ENCODE measurements at places on chromosomes 1 and 21.

DNA sequence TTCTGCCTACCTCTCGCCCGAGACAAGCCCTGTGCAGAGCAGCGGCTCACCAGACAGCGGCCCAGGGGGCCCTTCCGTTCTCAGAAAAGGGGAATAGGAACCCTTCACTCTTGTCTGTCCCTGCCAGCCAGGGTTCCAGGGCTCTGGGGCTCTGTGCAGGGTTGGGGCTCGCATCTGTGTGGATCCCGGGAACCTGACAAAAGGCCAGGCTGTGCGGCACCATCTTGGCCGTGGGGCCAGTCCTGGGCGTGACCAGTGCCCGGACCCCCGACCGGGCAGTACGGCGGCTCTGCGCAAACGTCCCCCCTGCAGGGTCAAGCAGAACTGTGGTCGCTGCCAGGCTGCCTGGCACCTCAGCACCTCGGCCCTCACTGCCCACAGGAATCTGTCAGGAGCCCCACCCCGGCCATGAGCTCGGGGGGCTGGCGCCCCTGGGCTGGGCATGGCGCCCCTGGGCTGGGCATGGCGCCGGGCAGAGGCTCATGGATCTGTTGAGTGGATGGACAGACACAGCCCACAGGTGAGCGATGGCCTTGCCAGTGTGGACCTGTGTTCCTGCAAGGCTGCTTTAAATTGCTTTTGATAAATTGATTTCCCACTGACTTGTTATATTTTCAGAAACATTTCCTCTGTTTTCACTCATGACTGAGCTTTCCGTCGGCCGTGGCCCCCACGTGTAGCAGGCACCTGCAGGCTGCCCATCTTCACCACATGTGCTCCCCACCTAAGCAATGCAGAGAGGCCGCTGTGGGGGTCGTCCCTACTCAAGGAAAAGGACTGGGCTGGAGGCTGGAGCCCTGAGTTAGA is 59.0 kb downstream of the SLX9 start:
- DNase-seq: no peak

GRCh38 chr21:43734928-43735229 is 15.9 kb downstream of the PDXK start:
- DNase-seq: no peak

DNA sequence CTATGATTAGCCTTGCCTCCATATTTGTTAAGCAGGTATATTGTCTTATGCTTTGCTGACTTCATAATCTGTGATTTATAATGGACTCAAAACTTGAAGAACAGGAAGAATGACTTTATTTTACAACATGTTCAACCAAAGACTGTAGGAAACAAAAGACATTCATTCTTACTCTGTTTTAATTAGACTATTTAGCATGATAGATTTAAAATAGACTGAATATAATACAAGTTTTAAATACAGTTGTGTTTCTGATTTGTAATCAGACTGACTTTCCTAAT is 63.1 kb downstream of the CDC14A start:
- DNase-seq: no peak

DNA sequence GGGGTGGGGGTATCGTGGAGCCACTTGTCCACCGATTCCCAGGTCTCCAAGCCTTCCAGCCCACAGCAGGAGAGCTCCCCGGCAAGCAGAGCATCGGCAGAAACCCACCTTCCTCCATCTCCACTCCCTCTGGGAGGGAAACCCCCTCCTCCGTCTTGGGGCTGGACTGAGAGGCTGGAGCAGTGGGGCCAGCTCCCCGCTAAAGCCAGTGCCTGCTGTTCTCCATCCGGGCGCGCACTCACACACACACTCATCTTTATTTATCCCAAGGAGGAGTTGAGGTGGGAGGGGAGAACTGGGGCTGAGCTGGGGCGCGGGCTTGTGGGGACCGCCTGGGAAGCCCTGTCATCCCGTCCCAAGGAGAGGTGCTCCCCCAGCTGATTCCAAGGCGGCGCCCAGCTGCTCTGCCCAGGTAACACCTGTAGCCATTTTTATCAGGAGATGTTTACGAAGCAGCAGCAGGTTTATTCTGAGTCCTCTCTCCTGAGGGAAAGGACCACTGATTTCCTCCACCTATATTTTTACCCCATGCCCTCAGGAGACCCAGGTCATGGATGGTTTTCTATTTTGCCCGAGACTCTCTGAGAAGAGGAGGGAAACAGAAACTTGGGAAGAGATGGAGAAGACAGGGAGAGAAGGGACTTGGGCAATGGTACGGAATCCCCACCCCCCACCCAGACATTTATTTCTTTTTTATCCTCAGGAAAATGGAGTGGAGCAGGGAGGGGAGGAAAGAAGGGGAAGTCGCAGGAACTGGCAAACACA is 2.1 kb downstream of the KCNN3 start:
- no peak for DNase-seq

DNA sequence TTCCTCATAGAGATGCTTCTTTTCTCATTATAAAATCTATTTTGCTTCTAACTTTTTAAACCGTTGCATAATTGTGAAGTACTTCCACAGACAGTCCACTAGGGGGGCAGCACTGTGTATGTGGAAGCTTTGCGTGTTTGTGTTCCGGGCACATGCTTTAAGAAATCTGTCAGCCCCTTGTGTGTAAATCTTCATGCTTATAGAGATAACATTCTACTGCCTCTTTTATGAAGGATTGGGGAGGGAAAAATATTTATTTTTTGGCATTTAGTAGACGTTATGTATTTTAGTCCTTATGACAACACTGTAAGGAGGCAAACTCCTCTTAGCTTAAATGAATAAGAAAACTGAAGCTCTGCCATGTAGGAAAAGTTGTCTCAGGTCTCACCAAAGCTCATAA is 157.3 kb upstream of the PTGFR start:
- no peak for DNase-seq

- no peak for DNase-seq
Observed at GRCh38 chr1:87219141-87219540, 109.5 kb upstream of the LMO4 start.

Measured in stimulated activated CD8-positive, alpha-beta memory T cell treated with anti-CD3 and anti-CD28 coated beads, Interleukin-4, amount 100 ng/mL, for 1 hour (primary cell).